ENCODE measurements at places on chromosomes 5 and 9.

- no peak for DNase-seq
Measured at GRCh38 chr5:143229896-143230675, 173.4 kb downstream of the NR3C1 start.

- DNase-seq = no peak
Measured at GRCh38 chr5:22577711-22578110, 275.4 kb downstream of the CDH12 start.

DNA sequence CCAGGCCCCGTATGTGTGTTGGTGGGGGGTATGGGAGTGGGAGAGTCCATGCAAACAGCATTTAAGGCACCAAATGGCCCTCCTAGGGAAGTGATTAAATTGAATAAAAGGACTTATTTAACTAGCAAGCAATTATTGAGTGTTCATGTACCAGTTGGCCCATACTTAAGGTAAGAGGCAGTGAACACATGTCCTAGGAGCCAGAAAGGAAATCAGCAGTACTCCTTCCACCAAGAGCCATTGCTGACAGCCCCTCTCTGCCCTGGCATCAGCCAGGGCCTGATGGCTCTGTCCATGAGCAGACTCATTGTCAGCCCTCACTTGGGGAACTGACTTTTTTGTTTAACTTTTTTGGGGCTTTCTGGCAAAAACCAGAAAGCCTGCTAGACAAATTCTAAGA, 10.4 kb upstream of the SHROOM1 start:
- no peak for DNase-seq

DNA sequence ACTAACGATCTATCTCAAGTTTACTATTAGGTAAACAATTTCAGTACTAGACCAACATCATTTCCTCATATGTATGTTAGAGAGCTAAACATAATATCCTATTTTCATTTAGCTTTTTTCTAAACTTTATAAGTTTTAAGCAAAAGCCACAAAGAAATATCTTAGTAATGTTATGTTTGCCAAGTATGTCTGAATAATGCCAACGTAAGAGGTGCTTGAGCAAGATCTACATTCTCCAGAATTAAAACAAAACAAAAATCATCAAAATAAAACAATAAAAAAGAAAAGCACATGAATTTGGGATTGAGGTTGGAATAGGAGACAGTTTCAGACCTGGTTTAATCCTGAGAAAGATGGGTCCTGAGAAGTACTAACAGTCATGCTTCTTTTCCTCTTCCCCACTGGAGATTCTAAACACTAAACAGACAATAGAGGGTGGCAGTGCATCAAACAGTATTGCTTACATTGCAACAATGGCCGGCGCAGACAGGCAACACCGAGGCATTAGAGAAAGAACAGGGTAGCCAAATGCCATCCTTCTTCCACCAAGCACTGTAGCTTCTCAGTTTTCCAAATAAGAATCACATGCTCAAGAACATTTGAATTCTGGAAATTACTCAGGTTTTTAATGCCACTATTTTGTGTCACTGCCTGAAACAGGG, 33.6 kb downstream of the CSNK1A1 start:
- DNase-seq = no peak

GRCh38 chr5:11494340-11494739, 409.9 kb downstream of the CTNND2 start:
- DNase-seq = no peak

GRCh38 chr5:133611357-133612248, 738 bp downstream of the FSTL4 start:
- DNase-seq = no peak

DNA sequence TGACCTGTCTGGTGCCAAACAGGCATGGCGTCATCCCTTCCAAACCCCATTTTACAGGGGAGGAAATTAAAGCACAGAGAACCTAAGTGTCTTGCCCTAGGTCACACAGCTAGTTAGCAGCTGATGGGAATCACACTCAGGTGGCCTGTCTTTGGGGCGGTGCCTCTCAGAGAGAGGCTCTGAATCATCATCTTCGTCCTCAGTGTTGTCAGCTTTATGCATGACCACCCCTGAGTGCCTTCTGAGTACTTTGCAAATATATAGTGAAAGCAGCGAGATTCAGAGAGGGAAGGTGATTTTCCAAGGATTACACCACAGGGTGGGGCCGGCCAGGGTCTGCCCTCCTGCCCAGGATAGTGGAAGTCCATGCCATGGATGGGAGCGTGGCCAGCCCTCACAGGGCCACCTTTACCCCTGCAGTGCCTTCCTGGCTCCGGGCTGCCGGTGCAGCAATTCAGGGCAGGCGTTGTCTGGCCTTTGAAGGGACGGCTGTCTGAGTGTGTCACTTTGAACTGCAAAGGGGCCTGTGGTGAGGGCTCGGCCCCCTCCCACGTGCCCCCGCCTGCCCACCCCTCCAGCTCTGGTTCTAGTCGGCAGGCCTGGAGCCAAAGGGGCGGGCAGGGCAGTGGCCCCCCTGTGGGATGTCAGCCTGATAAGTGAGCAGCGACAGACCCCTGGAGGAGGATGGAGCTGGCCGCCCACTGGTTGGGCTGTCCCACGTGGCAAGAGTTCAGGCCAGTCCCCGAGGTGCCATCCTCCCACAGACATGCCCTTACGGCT, 16.9 kb downstream of the LMX1B start:
- no peak for DNase-seq

DNA sequence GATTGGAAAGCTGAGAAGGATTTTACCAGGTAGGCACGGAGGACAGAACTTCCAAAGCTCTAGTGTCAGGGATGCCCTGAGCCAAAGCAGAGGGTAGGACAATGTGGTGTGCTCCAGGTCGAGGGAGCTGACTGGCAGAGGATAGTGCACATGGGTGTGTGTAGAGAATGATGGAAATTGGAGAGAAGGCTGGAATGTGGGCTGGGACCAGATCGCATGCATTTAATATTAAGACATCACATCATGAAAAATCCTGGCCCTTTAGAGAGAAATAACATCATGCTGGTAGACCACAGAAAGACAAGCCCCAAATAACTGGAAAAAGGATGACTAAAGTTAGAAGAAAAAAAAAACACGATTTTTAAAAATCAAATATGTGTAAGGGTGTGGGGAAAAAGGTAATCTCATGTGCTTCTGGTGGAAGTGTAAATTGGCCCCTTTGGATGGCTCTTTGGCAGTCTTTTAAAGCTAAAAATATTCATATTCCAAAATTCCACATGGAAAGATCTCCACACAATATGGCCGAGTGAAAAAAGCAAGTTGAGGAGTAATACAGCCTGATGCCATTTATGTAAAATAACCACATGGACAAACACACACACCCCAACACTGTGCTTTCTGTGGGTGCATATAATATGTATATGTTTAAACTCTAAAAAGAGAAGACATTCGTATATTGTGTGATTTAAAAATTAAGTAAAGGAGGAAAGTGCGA, 67.0 kb upstream of the TGFBR1 start:
- no peak for DNase-seq

- DNase-seq = no peak
Measured at GRCh38 chr5:74386571-74387334, 253.8 kb downstream of the ENC1 start.

DNA sequence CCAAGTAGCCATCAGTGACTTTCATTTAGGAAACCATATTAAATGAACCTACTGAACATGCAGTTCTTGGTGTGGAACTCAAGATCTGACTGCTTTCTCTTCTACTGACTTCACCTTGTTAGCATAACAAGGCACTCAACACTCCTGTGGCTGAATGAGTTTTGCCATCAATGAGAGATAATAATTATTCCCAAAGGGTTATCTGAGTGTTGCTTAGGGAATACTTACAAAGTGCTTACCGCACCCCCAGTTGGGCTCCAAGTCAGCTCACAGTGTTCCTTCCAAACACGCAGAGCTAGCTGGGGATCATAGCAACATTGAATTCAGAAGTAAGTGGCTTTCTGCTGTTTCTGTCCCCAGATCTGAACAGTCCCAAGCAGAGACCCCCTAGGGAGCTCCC, 182.9 kb downstream of the SREK1 start:
- no peak for DNase-seq

GRCh38 chr5:8912106-8912505, 633.8 kb downstream of the SEMA5A start:
- no peak for DNase-seq

- DNase-seq = no peak
Measured at GRCh38 chr5:93599399-93600120, 16.5 kb downstream of the NR2F1 start.

DNA sequence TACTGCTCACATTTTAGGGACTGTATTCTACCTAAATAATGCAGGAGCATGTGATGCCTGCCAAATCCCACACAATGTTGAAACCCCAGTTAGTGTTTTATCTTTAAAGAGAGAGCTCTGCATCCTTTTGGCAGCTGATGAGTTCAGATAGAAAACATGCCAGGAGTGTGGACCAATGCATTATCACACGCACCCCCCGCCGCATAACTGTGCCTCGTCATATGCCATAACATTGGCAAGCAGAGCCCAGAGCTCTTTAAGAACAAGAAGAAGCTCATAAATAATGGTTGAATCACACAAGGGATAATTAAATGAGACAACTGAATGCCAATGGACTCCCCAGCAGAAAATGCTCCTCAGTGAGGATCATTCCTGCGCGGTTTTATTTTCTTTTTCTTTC, 52.8 kb upstream of the RORB start:
- DNase-seq = no peak

DNA sequence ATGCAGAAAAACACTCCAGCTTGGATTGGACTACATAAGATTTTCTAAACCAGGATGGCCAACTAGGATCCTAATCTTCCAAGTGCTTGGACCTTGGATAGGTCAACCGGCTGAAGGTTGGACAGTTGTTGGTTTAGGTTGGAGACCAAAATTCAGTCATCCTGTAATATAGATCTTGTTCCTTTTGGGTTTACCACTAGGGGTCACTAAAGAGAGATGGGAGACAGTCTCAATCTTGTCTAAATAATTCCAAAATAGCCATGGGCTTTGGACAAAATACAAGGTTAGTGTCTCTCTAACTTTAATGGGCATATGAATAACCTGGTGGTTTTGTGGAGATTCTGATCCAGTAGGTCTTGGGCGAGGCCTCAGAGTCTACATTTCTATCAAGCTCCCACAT, 148.7 kb upstream of the ERCC6L2 start:
- DNase-seq = peak; percentile 63

DNA sequence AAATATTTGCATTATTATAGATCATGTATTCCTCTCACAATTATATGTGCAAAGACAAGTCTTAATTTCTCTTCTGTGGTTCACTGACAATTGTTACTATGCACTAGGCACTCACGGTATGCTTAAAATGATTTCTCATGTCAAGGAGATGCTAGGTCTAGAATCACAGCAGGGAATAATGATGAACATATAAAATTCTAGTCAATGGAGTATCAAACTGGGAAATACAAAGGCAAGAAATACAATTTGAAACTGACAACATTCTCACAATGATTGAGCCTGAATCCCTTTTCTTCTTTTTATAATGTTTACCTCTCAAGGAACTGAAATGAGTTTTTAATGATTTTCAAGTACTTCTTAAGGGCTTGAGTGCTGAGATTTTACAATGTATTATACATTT, 302.3 kb upstream of the GRAMD2B start:
- DNase-seq = no peak

- DNase-seq = no peak
Measured at GRCh38 chr5:127596501-127596900, 52.4 kb upstream of the CTXN3 start.

DNA sequence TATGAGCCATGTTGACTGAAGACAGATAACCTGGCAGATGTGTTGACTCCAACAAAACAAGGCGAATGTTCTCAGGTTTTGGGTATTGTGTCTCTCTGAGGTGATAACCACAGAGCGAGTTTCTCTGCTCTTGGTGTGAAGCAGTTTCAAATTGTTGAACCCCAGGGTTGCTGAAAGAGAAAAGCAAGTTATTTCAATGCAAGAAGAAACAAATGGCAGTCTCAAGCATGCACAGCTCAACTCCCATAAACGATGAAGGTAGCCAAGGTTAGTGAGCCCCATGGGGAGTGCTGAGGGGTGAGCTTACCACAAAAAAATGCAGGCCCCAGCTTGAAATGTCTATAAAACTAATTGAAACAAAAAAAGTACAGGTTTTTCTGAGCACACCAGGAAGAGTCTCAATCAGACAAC, 220.8 kb upstream of the DAPK1 start:
- DNase-seq = no peak

- no peak for DNase-seq
Measured at GRCh38 chr9:131899296-131900228, 159.7 kb upstream of the RAPGEF1 start.

DNA sequence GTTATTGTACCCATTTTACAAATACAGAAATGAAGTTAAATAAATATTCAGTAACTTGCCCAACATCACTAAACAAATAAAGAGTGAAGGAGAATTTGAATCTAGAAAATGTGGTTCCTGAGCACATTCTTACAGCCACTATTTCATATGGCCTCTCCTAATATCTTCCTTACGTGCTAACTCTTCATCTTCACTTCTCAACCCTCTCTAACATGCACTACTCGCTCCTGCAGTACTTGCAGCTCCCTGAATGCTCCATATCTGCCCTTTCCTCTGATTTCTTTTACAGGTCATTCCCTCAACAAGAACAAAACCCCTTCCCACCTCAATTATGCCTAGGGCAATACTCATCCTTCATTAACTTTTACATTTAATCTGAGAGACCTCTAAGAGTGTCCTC, 711.5 kb downstream of the CETN3 start:
- no peak for DNase-seq

GRCh38 chr9:96245399-96245798, 56.6 kb downstream of the HSD17B3 start:
- DNase-seq = peak; percentile 11

DNA sequence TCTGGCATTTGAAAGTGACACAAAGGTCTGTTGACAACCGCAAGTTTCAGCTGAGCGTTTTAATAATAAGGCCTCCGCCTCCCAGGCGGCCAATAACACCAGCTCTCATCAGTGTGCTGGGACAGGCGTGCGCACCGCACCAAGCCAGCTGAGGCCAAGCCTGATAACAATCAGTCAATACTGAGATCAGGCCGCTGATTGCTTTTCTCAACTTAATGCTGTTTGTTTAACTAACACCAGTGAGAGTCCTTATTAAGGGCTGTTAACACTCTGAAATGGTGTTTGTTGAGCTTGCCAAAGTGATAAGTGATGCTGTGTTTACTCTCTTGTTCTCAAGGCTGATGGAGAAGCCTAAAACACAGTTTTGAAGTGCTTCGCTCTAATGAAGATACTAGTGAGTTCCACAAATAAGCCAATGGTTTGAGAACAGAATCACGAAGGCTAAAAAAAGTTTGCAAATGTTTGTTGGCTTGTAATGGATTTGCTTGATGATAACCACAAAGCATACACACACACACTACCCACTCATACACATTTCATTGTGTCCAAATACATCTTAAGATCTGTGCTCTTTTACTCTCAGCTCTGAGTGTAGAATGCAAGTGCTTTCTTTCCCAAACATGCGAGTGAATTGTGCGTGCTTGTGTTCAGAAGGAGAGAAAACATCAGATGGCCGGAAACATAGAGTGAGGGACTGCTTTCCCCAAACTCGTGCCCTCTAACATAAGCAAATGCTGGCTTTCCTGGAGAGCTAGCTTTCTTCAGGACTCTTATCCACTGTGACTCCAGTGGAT, 330.4 kb upstream of the KLF4 start:
- DNase-seq = no peak

GRCh38 chr5:6497262-6497661, 48.6 kb downstream of the UBE2QL1 start:
- DNase-seq = no peak
